ENCODE measurements at places on chromosomes 1 and 21.

DNA sequence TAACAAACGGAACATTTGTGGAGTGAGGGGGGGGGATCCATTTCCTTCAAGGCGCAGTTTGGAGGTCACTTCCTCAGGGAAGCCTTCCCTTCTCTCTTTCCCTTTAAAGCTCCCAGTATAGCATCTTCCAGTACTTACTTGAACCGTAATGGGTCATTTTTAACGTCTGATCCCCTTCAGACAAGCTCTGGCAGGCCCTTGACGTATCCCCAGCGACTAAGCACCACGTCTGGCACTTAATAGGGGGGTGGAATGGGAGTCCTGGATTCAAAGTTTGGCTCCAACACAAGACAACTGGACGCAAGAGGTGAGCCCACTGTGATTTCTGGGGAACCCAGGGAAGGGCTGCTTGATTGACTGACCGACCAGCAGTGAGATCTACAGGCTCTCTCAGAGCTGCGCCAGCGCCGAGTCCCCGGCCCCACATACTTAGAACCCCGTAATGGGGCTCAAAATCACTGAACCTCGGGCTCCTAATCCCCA, 441 bp downstream of the YARS1 start:
- no peak for DNase-seq

DNA sequence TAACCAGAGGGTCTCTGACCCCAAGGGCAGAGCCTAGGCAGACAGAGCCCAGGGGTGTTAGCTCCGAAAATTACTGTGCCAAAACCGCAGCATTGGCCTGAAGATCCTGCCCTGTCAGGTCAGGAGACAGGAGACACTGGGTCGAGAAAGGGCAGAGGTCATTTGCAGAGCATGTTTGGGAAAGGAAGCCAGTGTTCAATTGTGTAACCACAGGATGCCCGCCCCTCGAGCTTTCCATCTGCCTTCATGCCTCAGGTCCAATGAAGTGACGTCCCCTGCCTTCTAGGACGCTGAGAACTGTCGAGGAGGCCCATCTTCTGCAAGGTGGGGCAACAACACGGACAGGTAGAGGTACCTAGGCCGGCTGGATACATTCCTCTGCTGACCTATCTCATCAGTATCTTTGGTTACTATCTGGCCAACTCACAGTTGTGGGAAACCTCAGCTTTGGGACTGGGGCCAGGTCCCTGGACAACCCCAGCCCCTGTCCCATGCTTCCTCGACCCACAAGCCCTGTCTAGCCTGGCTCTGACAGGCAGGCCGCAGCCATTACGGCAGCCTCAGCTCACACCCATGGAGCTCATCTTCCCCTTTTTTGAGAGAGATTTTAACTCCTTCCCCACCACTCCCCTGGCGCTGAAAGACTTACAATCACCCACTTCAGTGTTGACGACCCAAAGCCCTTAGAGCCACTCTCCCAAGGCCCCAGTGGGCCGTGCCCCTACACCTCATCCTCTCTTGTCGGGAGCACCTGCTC, 1.3 kb downstream of the ARL8A start:
- DNase-seq: peak; percentile 56

DNA sequence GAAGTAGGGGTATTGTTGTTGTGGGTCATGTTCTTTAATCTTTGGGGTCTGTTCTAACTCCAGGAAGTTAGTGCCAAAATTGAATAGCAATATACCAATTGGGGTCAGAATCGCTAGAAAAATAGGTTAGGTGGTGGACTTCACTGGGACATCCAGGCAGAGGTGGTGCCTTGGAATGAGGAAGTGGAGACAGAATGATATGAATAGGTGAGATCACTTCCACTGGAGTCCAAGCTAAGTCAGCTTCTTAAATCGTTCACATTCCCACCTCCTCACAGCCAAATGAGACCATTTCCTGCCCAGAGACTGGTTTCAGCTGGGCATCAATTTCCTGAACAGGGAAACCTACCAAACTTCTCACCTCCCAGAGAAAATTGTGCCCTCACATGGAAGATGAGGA, 137.8 kb upstream of the RAB4A start:
- no peak for DNase-seq

DNA sequence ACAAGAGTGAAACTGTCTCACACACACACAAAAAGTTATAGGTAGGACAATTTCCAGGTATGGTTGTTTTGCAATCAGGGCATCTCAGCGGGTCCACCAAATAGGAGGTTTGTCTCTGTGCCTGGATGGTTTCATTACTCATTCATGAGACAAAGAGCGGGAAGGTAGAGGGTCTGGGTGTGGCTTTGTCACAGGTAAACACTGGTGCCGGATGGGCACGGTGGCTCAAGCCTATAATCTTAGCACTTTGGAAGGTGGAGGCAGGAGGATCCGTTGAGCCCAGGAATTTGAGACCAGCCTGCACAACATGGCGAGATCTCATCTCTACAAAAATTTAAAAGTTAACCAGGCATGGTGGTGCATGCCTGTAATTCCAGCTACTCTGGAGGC, 16.3 kb upstream of the ERVH48-1 start:
- DNase-seq: no peak

GRCh38 chr21:46334351-46335140, 10.6 kb downstream of the PCNT start:
- DNase-seq: no peak

- no peak for DNase-seq
Measured at GRCh38 chr1:109750920-109751319, 10.1 kb upstream of the GSTM3 start.

DNA sequence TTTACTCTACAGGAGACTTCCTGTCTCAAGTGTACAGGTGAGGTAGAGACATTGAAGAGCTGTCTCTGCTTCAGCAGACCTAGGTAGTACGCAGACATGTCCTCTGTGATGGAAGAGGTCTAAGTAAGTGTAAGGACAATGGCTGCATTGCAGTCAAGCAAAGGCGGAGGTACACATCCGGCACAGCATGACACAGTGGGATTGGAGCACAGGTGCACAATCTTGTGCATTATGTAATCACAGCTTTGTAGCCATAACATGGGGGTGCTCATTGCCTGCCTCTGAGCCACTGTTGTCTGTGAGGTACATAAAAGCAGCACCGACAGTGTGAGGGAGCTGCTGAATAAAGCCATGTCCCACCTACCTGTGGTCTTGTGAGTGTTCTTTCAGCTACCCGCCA, 66.4 kb upstream of the CCDC190 start:
- no peak for DNase-seq

DNA sequence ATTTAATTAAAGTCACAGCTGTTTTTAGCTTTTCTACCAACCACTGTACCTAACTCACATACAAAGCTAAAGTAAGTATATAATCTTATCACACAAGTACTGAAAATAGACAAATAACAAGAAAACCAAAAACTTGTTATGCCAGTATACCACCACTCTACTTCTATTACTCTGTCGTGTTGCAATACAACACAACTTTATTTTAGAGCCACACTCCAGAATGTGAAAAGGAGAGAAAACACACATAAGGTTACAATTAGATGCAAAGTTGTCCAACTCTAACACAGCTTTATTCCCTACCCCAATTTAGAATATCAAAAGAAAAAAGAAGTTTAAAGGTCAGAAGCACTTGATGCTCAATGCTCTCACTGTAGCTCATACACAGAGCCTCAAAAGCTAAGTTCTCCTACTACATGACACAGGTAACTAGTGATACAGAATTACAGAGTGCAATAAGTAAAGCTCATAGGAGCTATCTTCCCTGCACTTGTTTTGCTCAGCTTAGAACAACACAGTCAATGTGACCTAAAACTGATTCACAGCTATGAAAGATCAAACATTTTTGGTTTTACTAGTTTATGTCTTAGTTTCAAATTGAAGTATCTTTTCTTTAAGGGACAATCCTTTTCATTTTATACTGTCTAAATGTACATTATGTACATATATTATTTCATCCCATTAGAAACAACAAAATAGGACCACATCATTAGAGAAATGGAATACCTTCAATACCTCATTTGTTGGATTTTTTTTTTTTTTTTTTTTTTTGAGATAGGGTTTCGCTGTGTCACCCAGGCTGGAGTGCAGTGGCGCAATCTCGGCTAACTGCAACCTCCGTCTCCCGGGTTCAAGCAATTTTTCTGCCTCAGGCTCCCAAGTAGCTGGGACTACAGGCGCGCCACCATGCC, 29.2 kb downstream of the EYA3 start:
- no peak for DNase-seq

- DNase-seq: no peak
Measured at GRCh38 chr1:22163137-22163536, 20.2 kb upstream of the WNT4 start.

GRCh38 chr1:99005537-99005942, 879 bp upstream of the PLPPR5 start:
- no peak for DNase-seq

- no peak for DNase-seq
Measured at GRCh38 chr1:87091425-87091824, 177.0 kb downstream of the HS2ST1 start.

GRCh38 chr1:2810281-2810680, 8.8 kb upstream of the TTC34 start:
- no peak for DNase-seq

All from GM19239 (cell line).